ENCODE measurements at places on chromosomes 1 and 21.

DNA sequence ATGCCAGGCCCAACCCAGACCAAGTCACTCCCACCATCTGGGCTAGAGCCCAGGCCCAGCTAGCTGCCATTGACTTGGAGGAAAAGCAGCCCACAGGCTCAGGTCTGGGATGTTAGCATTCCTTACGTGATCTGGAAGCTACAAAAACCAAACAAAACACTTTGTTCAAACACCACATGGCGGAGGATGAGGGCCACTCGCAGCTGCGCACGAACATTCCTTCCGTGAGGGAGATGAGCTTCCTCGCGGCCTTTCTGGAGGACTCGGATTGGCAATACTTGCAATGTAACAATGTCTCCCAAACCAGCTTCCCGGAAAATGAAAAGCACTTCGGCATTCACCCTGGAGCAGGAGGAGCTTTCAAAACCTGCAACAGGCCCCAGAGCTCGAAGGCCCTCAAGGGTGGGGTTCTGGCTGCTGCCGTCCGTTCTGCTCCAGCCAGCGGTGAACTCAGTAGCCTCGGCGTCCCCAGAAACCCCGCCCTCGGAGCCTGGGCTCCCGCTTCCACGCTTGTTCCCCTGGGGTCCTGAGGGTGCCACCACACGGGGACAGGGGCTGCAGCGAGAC is 40.5 kb downstream of the COL6A1 start:
- no peak for DNase-seq

GRCh38 chr1:152917794-152918193 is 9.4 kb downstream of the IVL start:
- DNase-seq: no peak

DNA sequence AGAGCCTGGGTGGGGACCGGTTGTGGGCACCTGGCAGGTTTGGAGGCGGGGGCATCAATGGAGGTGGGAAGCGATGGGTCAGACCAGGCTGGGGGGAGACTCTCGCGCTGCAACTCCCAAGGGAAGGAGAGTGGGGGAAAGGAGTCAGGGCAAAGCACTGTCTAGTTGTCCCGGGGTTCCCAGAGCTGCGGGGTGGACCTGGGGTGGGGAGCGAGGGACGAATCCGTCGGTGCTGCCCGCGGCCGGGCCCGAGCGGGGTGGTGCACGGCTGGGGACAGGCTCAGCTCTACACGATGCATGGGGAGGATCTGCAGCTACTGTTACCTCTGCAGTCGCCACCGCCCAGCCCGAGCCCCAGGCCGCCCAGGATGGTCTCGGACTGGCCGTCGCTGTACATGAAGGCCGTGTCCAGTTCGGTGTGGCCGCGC is 427 bp downstream of the AKR7A2 start:
- DNase-seq: no peak

GRCh38 chr1:234970731-234971476 is 157.7 kb downstream of the TOMM20 start:
- DNase-seq: peak; percentile 66

Measured in T-helper 2 cell (primary cell).